ENCODE measurements at places on chromosomes 6 and 20.

- peak; percentile 30 for DNase-seq
These were observed 27.9 kb upstream of the RTF2 start for GRCh38 chr20:56440346-56441007.

DNA sequence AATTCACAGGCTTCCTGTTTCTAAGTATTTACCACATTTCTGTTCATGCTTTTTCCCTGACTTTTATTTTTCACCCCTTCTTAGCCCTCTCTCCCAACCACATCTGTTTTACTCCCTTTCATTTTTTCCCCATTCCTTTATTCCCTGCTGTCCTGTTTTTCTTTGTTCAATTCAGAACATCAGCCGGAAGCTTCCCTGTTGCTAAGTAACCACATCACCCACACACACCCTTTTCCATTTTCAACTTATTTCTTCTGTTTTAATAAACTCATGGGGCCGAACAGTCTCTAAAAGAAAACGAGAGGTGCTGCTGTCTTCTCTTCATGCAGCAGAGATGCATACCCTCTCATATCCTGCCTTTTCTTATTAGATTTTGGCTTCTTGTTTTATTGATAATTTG lies 53.5 kb upstream of the CEP85L start:
- no peak for DNase-seq

DNA sequence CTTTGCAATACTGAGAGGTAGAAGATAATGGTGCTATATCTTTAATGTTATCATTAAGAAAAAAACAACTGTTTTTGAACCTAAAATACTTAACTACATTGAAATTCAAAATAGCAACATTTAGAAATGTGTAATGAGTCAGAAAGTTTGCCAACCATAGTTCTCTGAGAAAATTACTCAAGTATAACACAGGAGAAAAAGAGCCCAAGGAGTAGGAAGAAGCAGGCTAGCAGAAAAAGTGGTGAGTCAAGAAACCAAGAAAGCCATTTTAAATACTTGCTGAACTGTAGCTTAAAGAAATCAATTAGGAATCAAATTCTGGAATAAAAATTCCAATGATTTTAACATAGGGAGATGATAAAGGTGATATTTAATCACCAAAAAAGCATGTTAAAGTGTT lies 181.0 kb upstream of the RSPO3 start:
- DNase-seq = no peak

DNA sequence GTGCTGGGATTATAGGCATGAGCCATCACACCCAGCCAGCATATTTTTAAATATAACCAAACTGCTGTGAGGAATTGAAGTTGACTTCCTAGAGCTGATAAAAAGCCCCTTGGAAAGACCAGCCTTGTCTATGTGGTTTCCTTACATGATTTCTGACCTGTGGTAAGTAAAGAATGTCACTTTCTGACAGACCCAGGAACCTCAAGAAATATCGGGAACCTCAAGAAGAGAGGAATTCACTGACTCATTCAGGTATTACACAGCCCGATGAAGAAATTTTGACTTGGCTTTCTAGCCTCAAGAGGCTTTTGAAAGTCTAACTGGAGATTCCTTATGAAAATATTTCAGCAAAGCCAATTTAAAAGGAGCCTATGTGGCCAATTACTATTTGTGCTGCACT lies 71.8 kb downstream of the FOXF2 start:
- peak; percentile 91 for DNase-seq

- no peak for DNase-seq
These were observed 3.9 kb downstream of the ACSS2 start for GRCh38 chr20:34880215-34880850.

- DNase-seq = no peak
These were observed 19.5 kb downstream of the PHACTR2 start for GRCh38 chr6:143697076-143697800.

DNA sequence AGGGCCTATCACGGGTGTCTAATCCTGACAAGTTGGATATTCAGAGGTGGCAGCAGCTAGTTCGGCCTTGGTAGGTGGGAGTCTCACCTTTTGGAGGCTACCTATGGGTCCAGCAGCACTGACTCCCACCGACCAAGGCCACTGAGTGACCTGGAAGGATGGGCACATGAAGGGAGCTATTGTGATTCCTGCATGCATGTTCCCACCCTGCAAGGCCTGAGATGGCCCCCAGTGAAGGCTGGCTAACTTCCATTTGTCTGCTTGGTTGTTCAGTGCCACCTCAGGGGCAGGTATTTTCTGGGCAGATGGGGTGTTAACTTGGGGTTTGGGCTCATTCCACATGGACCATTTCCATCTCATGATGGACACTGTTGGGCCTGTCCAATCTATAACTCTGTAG lies 18.4 kb upstream of the MICA start:
- no peak for DNase-seq

DNA sequence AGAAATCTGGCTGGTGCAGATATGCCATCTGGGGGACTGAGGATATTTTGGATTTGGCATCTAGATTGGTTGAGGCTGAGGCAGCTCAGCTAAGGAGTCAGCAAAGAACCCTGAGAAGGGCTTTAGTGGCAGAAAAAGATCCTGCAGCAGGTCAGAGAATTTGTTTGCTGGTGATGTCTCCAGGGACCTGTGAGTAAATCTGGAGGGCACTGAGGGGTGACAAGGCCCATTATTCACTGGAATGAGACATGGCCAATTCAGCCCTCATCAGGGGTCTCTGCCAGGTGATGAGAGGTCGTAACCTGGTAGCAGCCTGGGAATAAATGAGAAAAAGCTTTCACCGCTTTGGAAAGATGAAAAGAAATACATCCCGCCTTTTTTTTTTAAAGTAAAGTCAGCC lies 118.3 kb upstream of the FBXL4 start:
- no peak for DNase-seq

DNA sequence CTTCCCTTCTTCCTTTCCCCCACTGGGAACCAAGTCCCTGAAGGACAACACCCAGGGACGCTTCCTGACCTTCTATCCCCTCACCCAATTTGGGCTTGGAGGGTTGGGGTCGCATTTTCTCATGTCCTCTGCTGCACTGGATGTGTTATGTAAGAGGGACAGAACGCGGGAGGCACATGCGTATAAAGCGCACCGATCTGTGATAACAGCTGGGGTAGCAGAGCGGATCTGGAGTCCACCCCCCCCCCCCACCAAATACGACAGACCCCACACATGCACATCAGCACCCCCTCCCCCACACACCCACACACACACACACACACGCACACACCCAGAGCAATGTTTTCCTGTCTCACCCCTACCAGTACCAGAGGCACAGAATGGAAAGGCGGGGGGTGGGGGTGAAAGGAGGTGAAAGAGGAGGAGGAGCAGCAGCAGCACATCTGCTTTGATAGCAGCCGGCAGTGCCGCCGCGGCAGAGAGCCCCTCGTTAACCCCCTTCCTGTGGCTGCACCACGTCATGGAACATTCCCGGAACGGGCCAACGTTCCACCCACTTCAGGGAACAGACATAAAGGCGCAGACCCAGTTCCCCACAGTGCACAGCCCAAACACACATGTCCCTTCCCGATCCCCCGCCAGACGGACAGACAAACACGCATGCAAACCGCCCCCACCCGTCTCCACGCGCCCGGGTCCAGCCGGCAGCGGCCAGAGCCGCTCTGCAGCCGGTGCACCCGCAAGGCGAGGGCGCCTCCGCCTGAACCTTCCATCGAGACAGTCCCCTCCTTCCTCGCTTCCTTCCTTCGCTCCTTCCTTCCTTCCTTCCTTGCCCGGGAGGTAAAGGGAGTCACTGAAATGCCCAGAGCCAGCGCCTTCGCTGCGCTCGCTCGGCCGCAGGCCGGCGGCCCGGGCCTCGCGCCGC lies 590 bp downstream of the HIVEP2 start:
- DNase-seq = peak; percentile 91

- peak; percentile 48 for DNase-seq
These were observed 8.3 kb downstream of the ID4 start for GRCh38 chr6:19845266-19846041.

DNA sequence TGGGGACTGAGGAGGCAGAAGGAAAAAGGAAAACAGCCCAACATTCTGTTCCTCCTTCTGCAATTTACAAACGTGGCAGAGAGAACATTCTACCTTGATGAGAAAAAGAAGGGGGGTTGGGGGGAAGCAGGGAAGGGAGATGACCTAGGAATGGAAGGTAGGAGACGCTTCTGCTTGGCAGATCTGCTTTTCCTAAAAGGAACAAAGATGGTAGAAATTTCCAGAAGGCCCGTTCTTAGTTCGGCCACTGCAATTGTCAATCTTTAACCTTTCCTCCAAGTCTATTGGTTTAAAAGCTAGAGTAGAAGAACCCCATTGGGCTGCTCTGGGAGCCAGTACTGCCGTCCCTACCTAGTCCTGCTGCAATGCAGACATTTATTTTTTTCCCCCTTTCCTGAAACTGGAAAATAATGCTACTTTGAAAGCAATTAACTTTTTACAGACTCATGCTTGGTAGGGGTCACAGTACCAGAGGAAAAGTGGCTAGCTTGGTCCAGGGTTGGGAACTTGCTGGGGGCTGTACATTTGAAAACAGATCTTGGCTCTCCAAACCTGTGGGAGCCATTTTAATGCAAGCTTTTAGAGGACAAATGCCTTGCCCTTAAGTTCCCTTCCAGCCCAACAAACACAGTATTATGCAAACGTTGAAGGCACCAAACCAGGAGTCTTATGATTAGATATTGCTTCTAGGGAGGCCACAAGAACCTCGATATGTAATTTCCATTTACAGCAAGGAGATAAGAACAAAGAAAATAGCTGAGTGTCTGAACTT lies 2.6 kb downstream of the ZMYND8 start:
- DNase-seq = no peak

GRCh38 chr20:16517946-16518783 lies 55.1 kb downstream of the KIF16B start:
- peak; percentile 23 for DNase-seq

DNA sequence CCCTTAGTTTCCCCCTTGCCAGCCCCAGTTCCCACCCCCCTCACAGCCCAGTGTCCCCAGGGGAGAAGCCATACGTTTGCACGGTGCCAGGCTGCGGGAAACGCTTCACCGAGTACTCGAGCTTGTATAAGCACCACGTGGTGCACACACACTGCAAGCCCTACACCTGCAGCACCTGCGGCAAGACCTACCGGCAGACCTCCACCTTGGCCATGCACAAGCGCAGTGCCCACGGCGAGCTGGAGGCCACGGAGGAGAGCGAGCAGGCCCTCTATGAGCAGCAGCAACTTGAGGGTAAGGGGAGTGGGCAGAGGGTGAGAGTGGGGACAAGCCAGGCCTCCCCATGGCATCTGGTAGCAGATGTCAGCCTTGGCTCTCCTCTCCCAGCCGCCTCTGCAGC lies 5.1 kb upstream of the DEF6 start:
- no peak for DNase-seq

DNA sequence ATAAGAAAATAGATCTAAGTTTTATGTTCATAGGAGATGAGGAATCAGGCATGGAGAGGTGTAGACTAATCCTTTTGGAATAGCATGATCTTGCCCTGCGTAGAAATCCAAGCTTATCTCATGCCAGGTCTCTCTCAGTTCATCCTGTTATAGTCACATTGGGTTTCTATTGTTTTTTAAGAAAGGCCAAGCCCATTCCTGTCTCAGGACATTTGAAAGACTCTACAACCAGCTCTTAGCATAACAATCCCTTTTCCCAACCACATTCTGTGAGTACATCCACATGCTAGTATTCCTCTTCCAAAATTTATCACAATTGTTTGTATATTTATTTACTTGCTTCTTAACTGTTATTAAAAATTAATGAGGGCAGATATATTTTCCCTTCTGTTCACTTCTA lies 130.3 kb downstream of the MMUT start:
- DNase-seq = no peak

- DNase-seq = no peak
These were observed 5.4 kb downstream of the GID8 start for GRCh38 chr20:62943396-62943795.

DNA sequence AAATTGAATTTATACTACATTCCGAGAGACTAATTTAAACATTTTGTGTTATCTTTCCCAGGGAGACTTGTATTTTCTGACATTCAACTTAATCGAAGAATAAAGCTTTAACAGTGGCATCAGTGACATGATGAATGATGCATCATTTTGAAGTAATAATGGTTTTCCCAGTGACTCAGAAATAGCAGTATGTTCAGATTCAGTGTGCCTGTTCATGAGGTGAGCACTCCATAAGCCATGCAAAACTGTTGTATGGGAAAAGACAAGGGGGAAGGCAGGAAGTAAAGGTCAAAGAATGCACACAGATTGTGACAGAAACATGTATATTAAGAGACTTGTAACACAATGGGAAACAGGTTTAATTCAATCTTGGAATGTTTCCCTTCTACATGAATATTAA lies 1348.2 kb upstream of the GJE1 start:
- peak; percentile 59 for DNase-seq

DNA sequence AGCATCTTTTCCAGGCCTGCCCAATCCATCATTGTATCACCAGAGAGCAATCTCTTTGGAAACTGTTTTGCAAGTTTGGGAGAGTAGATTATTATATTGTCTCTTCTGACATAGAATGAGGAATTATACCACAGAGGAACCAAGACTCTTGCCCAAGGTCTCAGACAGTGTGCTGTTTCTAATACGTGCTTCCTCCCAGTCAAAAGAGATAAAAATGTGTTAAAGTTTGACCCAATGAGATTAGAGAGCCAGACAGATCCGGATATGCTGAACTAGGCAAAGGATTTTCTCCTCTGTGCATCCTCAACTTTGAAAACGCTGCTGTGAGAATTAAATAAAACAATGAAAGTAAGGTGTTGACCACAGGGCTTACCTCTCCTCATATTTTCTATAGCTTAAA lies 18.6 kb upstream of the NT5E start:
- no peak for DNase-seq

- no peak for DNase-seq
These were observed 10.6 kb upstream of the IFT52 start for GRCh38 chr20:43579861-43580793.

GRCh38 chr6:74826263-74826662 lies 379.6 kb downstream of the COL12A1 start:
- peak; percentile 16 for DNase-seq

GRCh38 chr6:47655719-47656595 lies 42.4 kb upstream of the ADGRF4 start:
- DNase-seq = peak; percentile 57

GRCh38 chr20:375265-375889 lies 5.2 kb upstream of the TRIB3 start:
- DNase-seq = no peak

DNA sequence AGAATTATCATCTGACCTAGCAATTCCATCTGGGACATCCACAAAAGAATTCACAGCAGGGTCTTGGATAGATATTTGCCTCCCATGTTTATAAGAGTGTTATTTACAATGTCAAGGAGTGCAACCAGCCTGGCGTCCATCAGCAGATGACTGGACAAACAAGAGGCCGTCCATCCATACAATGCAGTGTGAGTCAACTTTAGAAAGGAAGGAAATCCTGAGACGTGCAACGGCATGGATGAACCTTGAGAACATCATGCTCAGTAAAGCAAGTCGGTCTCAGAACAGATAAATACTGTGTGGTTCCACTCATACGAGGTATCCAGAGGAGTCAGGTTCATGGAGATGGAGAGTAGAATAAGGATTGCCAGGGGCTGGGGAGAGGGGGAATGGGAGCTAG lies 46.4 kb downstream of the FOXF2 start:
- no peak for DNase-seq

- no peak for DNase-seq
These were observed 36.8 kb upstream of the MRPS18A start for GRCh38 chr6:43724354-43724753.

GRCh38 chr6:38909015-38909730 lies 139.4 kb upstream of the GLP1R start:
- DNase-seq = no peak

Data from fibroblast of skin of abdomen (primary cell).